ENCODE measurements at places on chromosomes 13 and 19. TPM values are rescaled to one million over a fixed set of nuclear protein-coding genes. Genes with fewer than 3 reads are reported as not detected.

DNA sequence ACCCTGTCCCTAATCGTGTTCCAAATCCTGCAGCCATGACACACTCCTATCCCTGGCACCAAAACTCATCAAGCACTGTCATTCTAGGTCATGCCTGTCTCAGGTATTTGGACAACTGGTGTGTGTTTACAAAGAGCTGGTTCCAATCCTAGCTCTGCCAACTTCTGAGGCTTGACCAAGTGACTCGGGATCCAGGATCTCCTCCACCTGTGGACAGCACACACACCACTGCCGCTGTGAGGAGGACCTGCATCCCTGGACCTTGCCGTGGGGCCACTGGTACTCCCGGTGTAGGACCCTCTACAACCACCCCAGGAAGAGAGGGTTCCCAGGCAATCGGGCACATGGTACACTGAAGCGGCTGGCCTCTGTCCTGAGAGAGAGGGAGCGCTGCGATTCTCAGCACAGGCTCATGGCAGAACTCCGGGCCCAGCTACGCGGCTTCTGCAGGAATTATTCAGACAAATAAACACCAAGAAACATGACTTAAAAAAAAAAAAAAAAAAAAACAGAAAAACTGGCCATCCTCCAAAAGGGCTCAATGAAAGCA lies 20.4 kb downstream of the MLLT1 start:
- no peak overlapping the region for H3K27ac ChIP-seq
- H3K27me3 ChIP-seq: no peaks in the 10 kb centered on the region
- H3K36me3 ChIP-seq: peaks cover 49% of the 10 kb centered on the region
- H3K4me3 ChIP-seq: no peak overlapping the region
- DNase-seq: no peak

DNA sequence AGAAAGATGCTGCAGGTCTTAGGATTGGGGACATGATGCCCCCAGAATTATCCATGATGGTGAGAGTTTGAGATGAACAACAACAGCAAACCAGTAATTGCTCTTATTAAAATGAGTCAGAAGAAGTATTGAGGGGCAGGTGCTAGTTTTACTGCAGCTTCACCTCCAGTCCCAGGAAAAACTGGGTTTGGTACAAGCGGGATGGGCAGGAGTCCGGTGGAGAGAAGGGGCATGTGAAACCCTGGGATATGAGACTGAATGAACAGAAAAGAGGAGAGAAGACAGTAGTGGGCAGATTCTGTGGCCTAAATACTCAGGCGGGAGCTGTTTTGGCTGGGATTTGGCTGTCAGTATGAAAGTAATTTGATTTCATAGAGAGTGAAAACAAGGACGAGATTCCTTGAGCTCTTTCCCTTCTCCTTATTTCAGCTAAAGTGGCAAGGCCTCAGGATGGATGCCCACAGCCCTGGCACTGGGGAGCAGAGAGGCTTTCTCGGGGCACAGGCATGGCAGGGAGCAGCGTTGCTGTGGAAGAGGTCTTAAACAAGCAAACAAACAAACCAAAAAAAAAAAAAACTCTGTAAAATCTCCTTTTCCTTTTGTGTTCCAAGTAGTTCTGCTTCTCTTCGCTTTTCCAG lies 30.7 kb downstream of the NFIX start:
- no peaks in the 10 kb centered on the region for H3K36me3 ChIP-seq
- H3K4me1 ChIP-seq: peaks cover 100% of the 10 kb centered on the region
- H3K27ac ChIP-seq: peak overlapping the region; percentile 91
- H3K27me3 ChIP-seq: no peaks in the 10 kb centered on the region
- DNase-seq: no peak

DNA sequence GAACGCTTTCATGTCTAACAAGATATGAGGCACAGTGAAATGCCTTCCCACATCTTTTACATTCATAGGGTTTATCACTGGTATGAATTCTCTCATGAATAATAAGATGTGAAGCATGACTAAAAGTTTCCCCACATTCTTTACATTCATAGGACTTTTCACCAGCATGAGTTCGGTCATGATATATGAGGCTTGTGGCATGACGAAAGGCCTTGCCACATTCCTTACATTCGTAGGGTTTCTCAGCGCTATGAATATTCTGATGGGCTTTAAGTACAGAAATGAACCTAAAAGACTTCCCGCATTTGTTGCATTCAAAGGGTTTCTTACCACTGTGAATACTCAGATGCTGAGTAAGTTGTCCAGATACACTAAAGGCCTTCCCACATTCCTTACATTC lies 21.3 kb downstream of the ZNF607 start:
- peaks cover 60% of the 10 kb centered on the region for H3K36me3 ChIP-seq
- DNase-seq: no peak
- no peaks in the 10 kb centered on the region for H3K4me1 ChIP-seq
- H3K27me3 ChIP-seq: no peaks in the 10 kb centered on the region

DNA sequence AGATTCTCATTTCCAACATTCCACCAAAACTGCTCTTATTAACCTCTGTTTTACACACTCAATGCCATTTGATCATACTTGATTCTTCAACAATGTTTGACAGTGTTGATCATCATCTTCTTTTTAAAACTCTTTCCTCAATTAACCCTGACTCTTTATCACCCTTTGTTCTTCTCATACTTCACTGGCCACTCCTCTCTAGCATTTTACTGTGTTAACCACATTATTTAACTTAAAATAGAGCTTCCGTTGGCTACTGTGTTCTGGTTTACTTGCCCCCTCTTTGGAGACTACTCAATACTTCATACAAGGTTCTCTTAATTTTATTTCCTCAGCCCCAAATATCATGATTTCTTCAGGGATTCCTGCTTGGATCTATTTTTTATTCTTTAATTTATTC lies 121.1 kb upstream of the SPRY2 start:
- no peaks in the 10 kb centered on the region for H3K36me3 ChIP-seq
- no peak overlapping the region for H3K27ac ChIP-seq
- no peak overlapping the region for H3K4me3 ChIP-seq
- H3K4me1 ChIP-seq: no peaks in the 10 kb centered on the region
- DNase-seq: no peak
- no peaks in the 10 kb centered on the region for H3K27me3 ChIP-seq

DNA sequence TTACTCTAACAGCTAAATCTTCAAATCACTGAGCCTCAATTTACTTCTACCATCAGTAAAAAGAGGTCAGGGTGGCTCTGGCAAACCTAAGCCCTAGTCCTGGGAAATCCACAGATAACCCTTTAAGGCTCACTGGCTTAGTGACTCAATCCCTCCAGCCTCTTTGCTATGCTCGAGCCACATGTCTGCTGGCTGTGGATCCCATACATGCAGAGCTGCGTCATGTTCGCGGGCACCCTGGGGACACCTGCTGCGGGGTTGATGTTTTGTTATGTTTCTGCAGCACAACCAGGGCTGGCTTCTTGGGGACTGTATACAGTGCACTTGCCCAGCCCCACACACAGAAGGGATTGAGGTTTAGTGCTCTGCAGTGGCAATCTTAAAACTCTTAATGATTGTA lies 41.6 kb upstream of the C13orf42 start:
- no peaks in the 10 kb centered on the region for H3K36me3 ChIP-seq
- DNase-seq: no peak
- no peaks in the 10 kb centered on the region for H3K27me3 ChIP-seq
- no peak overlapping the region for H3K27ac ChIP-seq
- no peak overlapping the region for H3K4me3 ChIP-seq

DNA sequence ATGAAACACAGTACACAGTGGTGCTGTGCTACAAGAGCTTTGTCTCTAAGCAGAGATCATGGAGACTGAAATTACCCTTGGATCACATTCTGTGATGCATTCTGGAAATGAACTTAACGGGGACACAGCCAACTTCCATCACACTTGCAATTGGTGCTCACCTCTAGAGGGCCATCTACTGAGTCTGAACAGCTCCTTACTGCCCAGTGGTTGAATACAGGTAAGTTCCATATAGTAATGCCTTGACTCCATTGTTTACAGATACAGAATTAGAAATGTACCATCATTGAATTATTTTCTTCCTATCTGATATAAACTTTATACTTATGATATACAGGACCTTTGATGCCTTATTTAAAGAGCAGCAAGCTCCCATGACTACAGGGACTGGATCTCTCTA lies 686.4 kb downstream of the PCDH9 start:
- no peaks in the 10 kb centered on the region for H3K27me3 ChIP-seq
- DNase-seq: no peak
- H3K36me3 ChIP-seq: no peaks in the 10 kb centered on the region
- no peak overlapping the region for H3K27ac ChIP-seq
- H3K4me1 ChIP-seq: no peaks in the 10 kb centered on the region
- no peak overlapping the region for H3K4me3 ChIP-seq

DNA sequence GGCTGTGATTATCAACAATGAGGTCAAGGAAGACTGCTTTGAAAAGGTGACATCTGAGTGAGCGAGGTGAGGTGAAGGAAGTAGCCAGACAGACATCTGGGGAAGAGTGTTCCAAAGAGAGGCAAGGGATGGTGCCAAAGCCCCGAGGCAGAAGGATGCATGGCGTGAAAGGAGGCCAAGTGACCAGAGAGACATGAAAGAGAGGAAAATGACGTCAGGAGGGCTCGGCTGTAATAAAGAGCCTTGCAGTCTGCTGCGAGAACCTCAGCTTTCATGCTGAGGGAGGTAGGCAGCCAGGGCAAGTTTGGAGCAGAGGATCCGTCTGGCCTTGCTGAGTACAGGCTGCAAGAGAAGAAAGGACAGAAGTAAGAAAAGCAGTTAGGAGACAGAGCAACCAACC lies 50.8 kb downstream of the FOXO1 start:
- peaks cover 83% of the 10 kb centered on the region for H3K4me1 ChIP-seq
- H3K27ac ChIP-seq: no peak overlapping the region
- no peaks in the 10 kb centered on the region for H3K27me3 ChIP-seq
- DNase-seq: no peak

DNA sequence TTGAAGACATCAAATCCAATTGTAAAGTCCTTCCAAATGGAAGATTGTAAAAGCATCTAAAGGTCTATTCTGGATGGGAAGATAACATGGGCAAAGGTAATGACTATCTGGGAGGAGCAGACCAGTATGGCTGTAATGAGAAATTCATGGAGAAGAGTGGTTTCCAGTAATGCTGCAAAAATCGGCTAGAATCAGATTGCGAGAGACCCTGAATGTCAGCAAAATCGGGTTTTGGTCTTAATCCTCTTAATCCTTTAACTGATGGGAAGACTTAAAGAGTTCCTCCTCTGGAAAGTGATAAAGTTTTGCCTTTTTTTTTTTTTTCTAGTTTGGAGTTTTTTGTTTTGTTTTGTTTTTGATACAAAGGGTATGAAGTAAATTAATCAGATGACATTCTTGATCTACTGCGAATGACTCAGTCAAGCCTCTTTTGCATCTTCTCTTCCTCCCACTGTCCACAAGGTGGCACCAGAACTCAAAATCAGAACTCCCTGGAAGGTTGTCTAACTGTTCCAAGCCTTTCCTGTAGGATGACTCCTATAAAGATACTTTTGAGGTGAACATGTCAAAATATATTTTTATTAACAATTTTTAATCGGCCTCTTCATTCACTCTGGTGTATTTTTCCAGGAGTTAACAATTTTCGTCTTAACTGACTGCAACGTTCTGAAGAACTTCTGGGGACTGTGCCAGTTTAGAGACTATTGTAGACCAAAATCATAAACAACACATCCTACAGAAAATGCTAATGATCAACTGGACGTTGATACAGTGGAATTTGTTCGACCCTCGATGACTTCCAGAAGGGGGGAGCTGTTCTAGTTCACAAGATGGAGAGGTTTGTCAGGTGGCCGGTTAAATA lies 213.3 kb upstream of the MIR17HG start:
- H3K36me3 ChIP-seq: no peaks in the 10 kb centered on the region
- H3K27me3 ChIP-seq: no peaks in the 10 kb centered on the region
- no peaks in the 10 kb centered on the region for H3K4me1 ChIP-seq
- H3K4me3 ChIP-seq: no peak overlapping the region
- no peak overlapping the region for H3K27ac ChIP-seq

GRCh38 chr19:45881909-45882528 lies 3.9 kb downstream of the IRF2BP1 start:
- peaks cover 11% of the 10 kb centered on the region for H3K36me3 ChIP-seq
- peak overlapping the region; percentile 93 for H3K27ac ChIP-seq
- peak overlapping the region; percentile 70 for H3K4me3 ChIP-seq
- peak; percentile 81 for DNase-seq
- no peaks in the 10 kb centered on the region for H3K27me3 ChIP-seq
- H3K4me1 ChIP-seq: peaks cover 87% of the 10 kb centered on the region

- H3K27ac ChIP-seq: no peak overlapping the region
- no peaks in the 10 kb centered on the region for H3K36me3 ChIP-seq
- no peaks in the 10 kb centered on the region for H3K27me3 ChIP-seq
- no peak for DNase-seq
- no peaks in the 10 kb centered on the region for H3K4me1 ChIP-seq
- no peak overlapping the region for H3K4me3 ChIP-seq
Observed at GRCh38 chr19:31718032-31718431, 368.8 kb upstream of the TSHZ3 start.

GRCh38 chr13:76968041-76968440 lies 19.7 kb downstream of the ACOD1 start:
- H3K4me1 ChIP-seq: peaks cover 8% of the 10 kb centered on the region
- no peak for DNase-seq
- H3K4me3 ChIP-seq: no peak overlapping the region
- H3K36me3 ChIP-seq: no peaks in the 10 kb centered on the region

GRCh38 chr19:51108805-51109146 lies 567 bp upstream of the CTU1 start:
- peaks cover 15% of the 10 kb centered on the region for H3K4me1 ChIP-seq
- no peaks in the 10 kb centered on the region for H3K27me3 ChIP-seq
- H3K36me3 ChIP-seq: peaks cover 9% of the 10 kb centered on the region
- H3K27ac ChIP-seq: peak overlapping the region; percentile 79
- no peak for DNase-seq
- peak overlapping the region; percentile 85 for H3K4me3 ChIP-seq

- H3K4me3 ChIP-seq: no peak overlapping the region
- H3K27me3 ChIP-seq: no peaks in the 10 kb centered on the region
- peaks cover 13% of the 10 kb centered on the region for H3K36me3 ChIP-seq
- H3K27ac ChIP-seq: no peak overlapping the region
Observed at GRCh38 chr19:19059837-19060611, 3.8 kb upstream of the SLC25A42 start.

GRCh38 chr19:2719920-2720776 lies 1.0 kb downstream of the DIRAS1 start:
- DNase-seq: no peak
- H3K27me3 ChIP-seq: peaks cover 5% of the 10 kb centered on the region
- H3K27ac ChIP-seq: peak overlapping the region; percentile 71
- H3K36me3 ChIP-seq: no peaks in the 10 kb centered on the region
- H3K4me1 ChIP-seq: peaks cover 41% of the 10 kb centered on the region

- no peak overlapping the region for H3K4me3 ChIP-seq
- no peaks in the 10 kb centered on the region for H3K4me1 ChIP-seq
- H3K27me3 ChIP-seq: no peaks in the 10 kb centered on the region
- H3K36me3 ChIP-seq: peaks cover 39% of the 10 kb centered on the region
- no peak for DNase-seq
- H3K27ac ChIP-seq: no peak overlapping the region
Observed at GRCh38 chr13:113260996-113261395, 36.0 kb upstream of the LAMP1 start.

GRCh38 chr13:51967482-51968446 lies 43.5 kb downstream of the ATP7B start:
- peaks cover 9% of the 10 kb centered on the region for H3K4me1 ChIP-seq
- no peak for DNase-seq
- H3K4me3 ChIP-seq: no peak overlapping the region

RAVER1 gene
- 7.5 TPM for total RNA-seq

ZNF302 gene
- total RNA-seq: 21.7 TPM

TSKS gene
- total RNA-seq: not detected

NCAN gene
- total RNA-seq: not detected

PSENEN gene
- 58.0 TPM for total RNA-seq

ALKBH7 gene
- 13.4 TPM for total RNA-seq

DLEU7 gene
- not detected for total RNA-seq

SYNE4 gene
- not detected for total RNA-seq

ZNF667 gene
- 1.3 TPM for total RNA-seq

ZNF723 gene
- total RNA-seq: not detected

WASF3 gene
- total RNA-seq: 9.4 TPM

NLRP7 gene
- total RNA-seq: not detected

NLRP5 gene
- total RNA-seq: not detected

CGB3 gene
- not detected for total RNA-seq

IRGC gene
- total RNA-seq: not detected
